ENCODE measurements at places on chromosomes 3 and 15.
A peak's percentile ranks its signal among the peaks of the same experiment; 100 is the strongest.

- no peak for DNase-seq
These were observed 2.3 kb upstream of the CCR2 start for GRCh38 chr3:46351646-46352045.

GRCh38 chr15:65870889-65871533 lies 1.7 kb downstream of the RAB11A start:
- DNase-seq: peak; percentile 58

DNA sequence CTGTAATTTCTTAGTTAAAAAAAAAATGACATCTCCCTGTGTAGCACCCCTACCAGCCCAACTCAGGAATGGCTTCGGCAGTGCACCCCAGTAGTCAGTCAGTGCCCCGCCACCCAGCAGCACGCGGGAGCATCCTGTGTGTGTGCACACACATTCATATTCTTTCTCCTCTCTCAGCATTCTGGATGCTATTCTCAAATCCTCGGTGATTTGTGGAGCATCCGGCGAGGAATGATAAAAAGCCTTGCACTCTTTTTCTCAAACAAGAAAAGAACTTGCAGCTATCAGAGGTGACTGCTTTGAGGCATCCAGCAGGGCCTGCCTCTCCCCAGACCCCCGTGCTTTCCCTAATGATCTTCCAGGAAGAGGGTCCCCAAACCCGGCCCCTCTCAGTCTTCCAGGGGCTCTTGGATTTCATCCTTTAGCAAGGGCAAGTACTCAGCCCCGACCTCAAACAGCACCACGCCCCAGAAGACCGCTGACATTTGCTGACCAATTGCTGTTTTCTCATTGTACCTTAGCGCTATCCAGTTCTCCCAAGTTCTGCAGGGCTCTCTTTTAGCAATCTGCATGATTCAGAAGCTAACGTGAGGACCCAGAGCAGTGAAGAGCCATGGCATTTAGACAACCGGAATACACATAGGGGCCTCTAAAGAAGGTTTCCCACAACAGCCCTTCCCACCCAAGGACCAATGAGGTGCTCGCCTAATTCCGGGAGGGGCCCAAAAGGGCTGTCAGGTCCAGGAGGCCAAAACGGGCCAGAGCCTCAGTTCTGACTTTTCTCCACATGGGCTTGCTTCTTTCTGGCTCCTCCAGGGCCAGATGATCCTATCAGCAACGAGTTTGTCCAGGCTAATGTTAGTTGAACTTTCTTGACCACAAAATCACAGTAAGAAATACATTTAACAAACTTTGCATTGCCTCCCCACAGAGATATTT lies 72.2 kb downstream of the FAM174B start:
- DNase-seq: no peak

GRCh38 chr3:171229173-171229572 lies 202.7 kb upstream of the SLC2A2 start:
- DNase-seq: no peak

GRCh38 chr3:194167480-194168282 lies 31.7 kb downstream of the HES1 start:
- DNase-seq: no peak

- DNase-seq: no peak
These were observed 704.1 kb upstream of the CFAP20DC start for GRCh38 chr3:59753808-59754450.

- DNase-seq: no peak
These were observed 277.9 kb downstream of the FHIT start for GRCh38 chr3:60973321-60973720.

DNA sequence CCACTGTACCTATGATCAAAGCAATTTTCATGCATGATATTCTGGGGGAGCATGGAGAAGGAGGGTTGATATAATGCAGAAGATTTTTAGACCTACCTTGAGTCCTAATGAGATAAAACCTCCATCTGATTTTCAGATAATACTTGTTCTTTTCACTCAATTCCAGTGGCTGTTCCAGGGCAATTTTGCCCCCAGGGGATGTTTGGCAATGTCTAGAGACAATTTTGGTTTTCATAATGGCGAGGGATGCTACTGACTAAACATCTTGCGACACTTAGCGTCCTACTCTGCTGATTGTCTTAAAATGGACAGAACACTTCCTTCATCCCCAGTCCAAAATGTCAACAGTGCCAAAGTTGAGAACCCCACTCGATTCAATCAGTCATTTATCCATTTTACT lies 26.6 kb downstream of the AGBL1 start:
- no peak for DNase-seq

- DNase-seq: peak; percentile 27
These were observed 55.0 kb upstream of the SOX14 start for GRCh38 chr3:137709011-137709601.

DNA sequence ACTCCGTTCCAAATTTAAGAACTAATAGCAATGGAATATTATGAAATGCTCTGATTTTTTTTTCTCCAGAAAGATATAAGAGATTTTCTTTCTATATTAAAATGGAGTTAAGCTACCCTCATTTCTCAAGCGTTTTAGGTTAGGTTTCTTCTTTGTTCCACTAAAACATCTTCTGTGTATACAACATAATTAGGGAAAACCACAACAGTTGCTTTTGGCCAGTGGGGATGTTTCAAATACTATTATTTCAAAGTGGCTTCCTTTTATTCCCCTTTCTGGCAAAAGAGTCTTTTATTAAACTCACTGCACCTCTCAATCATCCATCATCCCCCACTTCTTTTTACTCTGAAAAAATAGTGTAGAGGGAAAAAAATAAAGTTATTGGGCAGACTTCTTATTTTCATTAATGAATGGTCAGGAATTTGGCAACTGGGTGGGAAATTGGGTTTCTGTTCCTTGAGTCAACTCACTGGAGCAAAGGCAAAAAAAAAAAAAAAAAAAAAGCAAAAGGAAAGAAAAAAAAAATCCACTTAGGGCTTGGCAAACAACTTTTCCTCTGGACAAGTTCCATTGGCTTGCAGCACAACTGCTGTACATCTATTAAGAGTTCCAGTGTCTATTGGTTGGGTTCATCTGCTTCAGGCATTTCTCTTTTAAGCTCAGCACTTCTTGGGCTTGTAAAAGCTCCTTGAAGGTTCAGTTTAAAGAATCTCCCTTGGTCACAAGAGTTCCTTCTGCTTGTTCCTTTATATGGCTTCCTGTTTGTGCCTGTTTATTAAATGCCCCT lies 963.4 kb downstream of the ROBO1 start:
- no peak for DNase-seq

DNA sequence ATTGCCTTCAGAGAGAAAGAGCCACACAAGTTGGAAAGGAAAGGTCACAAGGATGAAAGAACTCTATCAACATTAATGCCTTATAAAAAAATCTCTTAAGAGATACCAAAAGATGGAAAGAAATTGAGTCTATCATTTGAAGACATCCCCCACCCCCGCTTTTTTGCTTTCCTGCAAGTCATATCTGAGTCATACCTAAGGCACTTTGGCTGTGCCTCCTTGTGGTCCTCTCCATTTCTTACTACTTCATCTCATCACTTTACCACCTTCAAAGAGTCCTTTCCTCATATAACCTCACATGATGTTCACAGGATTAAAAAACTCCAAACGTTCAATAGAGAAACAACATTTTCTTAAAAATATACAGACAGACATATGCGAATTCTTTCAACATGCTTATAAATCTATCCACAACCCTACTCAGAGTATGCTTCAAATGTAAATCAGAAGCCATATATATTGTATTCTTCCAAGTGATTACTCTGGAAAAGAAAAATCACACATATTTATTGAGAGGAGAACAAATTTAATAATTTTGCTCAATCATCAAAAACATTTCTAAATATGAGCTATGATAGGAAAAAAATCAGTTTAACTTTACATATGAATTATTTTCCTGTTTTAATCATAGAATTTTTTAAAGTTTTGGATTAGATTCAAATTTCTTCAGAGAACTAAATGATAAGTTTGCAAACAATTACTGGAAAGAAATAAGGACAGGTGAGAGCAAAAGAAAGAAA lies 1003.9 kb upstream of the CFAP20DC start:
- DNase-seq: no peak

- no peak for DNase-seq
These were observed 400.7 kb downstream of the ROBO1 start for GRCh38 chr3:79367066-79367465.

DNA sequence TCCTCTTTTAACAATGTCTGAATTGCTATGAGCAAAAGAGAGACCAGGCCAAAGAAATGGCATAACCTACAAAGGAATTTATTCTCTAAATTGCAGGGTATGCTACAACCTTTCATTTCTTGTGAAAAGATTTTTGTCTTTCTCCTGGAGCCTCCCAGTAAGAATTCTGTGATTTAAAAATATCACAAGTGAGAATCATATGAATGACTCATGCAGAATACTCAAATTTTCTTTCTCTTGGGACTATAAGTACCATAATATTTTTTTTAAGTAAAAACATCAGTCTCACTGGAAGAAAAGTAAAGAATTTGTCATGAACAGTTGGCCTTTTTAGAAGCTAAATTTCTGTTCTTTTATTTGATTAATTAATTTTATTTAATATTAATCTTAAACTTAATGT lies 26.3 kb downstream of the SYNPR start:
- DNase-seq: no peak

GRCh38 chr3:169545606-169546005 lies 117.9 kb downstream of the MECOM start:
- no peak for DNase-seq

GRCh38 chr3:10448544-10448943 lies 56.8 kb downstream of the ATP2B2 start:
- no peak for DNase-seq

GRCh38 chr3:127748754-127749327 lies 73.5 kb downstream of the MGLL start:
- no peak for DNase-seq

DNA sequence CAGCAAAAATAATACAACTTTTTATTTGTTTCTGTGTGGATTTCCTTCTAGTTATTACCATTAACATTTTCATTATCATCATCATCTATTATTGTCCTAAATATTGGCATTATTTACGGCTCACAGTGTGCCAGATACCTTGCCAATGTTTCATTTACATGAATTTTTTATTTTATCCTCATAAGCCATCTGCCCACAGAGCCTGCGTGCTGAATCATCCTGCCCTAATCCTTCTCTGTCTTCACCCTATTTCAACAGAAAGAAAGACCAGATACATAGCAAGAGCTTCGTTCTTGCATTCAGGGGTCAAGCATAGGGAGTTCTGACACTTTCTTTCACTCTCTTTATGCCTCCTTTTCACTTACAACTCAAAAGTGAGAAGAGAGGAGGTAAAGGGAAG lies 82.0 kb downstream of the KCNMB2 start:
- DNase-seq: no peak

GRCh38 chr3:151410891-151411559 lies 26.5 kb upstream of the P2RY12 start:
- no peak for DNase-seq

- no peak for DNase-seq
These were observed 18.3 kb upstream of the SETMAR start for GRCh38 chr3:4284865-4285264.

GRCh38 chr3:72601983-72602750 lies 246.1 kb downstream of the SHQ1 start:
- DNase-seq: no peak

DNA sequence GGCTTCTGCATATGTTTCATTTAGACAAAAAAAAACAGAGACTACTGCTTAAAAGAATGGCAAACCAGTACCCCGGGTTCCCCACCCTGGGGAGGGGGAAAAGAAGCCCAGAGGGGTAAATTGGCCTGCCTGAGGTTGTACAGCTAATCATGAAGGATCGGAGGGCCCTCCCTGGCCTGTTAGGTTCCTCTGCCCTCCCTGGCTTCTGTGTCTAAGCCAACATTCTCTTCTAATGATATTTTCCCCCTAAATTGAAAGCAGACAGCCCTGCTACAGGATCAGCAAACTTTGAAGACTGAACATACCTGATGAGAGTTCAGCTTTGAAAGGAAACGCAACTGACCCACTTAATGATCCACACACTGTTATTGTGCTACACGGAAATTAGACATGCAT lies 2.5 kb downstream of the ARHGAP31 start:
- no peak for DNase-seq

GRCh38 chr15:65632780-65633375 lies 11.1 kb downstream of the SLC24A1 start:
- DNase-seq: no peak
